ENCODE measurements at places on chromosomes 11 and 22.

DNA sequence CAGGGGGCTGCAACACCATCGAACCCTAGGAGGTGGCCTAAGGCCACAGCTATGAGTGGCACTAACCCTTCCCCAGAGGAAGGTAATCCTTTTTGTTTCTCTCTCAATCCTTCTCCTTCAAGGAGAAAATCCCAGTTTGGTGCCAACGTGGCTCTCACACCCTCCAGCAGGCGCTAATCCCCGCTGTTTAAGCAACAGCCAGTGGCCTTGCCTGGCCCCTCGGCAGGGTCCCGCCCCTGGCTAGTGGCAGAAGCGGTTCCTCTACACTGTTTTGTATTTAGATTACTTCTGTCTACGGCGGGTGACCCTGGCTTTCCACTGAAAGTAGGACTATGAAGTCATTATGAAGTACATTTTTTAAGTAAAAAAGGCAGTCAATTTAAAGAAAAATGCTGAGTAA lies 15.5 kb downstream of the GNAZ start:
- DNase-seq: no peak

GRCh38 chr11:85170184-85170583 lies 457.0 kb downstream of the DLG2 start:
- no peak for DNase-seq

DNA sequence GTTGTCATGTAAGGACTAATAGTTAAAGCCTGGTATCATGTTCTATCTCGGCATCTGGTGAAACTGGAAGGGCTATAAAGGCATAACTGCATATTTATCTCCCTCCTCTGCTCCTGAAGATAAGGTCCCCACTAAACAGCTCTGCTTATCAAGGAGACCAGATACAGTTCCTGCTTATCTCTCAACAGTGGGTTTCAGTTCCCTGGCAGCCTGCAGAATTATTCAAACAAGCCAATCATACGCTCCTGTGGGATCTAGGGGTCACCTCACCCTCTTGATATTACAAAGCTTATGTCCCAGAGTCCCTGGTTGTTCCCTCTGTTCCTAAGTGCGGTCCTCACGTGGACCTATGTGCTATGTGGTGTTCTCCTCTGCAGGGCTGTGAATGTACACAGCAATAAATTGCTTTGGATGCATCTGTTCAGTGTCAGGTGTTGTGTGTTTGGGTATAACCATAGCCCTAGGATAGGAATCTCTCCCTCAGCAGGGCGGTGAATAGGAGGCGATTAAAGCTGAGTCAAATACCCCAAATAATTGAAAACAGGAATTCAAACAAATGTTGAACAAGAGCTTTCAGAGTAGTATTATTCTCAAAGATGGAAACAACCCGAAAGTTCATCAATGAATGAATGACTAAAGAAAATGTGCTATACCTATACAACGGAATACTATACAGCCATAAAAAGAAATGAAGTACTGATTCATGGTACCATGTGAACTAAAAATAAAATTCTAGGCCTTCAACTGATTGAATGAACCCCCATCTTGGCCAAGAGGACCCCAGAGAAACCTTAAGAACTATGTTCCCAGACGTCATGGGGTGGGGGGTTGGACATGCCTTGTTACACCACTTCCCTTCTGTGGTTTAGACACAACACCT lies 3.1 kb upstream of the OOSP4A start:
- DNase-seq: no peak

DNA sequence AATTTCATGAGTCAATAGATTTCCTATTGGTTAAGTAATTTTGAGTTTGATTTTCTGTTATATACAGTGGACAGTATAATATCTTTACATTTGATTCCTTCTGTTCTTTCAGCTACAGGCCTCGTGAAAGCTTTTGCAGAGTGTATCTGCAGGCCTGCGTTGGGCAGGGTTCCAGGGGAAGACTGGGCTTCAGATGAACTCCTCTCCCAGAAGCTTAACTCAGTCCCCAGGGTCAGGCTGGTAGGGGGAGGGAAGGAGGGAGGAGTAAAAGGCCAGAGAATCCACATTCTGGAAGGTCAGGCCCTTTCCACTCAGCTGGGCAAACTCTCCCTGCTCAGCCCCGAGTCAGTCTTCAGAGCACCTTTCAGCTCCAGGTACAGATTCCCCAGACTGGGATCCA lies 100.4 kb upstream of the NECTIN1 start:
- no peak for DNase-seq

DNA sequence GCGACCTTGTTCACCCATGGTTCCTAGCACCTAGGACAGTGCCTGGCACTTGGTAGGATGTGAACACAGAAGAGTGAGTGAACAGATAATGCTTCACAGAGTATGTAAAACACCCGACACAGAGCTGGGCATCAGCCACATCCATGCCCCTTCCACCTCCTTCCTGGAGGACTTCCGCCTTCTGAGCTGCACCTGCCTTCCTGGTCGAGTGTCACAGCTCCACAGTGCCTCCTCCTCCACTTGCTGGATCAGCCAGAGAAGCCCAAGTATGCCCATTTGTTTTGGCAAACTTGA lies 20.1 kb downstream of the PRDM11 start:
- no peak for DNase-seq

DNA sequence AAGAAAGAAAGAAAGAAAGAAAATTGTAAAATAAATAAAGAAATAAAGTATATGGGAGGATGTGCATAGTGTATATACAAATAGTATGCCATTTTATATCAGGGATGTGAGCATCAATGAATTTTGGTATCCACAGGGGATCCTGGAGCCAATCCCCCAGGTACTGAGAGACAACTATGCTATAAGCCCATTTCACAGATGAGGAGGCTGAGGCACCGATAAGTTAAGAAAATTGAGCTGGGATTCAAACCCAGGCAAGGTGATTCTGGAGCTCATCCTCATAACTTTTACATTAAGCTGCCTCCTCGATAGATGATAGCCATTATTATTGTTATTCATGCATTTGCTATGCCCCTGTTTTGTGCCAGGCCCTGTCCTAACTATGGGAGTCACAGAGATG lies 47.0 kb upstream of the ACCSL start:
- no peak for DNase-seq

- no peak for DNase-seq
These were observed 47.3 kb upstream of the CYP2D6 start for GRCh38 chr22:42177891-42178336.

GRCh38 chr11:117547195-117547850 lies 219.7 kb downstream of the CEP164 start:
- DNase-seq: no peak

DNA sequence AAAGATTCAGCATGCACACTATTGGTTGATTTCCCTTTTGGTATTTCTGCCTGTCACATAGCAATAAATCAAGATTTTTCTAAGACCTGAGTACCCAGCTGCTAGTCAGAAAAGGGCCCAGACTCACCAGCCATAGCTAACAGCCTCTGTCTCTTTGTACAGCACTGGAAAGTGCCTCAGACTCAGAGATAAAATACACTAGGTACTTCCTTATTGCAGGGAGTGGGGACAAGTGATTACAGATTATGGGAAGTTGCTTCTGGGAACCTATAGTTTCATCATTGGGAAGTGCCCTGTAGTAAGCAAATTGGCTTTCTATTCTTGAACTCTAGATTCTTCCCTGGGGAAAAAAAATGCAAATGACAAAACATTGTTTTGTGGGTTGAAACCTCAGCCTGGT lies at the start of gene CASP5:
CASP5 (minus strand) TSS at position 166 of the 400 bp plus-strand sequence; CDS start at position 134, 32 bp downstream.
- no peak for DNase-seq

GRCh38 chr22:17717708-17718107 lies 56.6 kb downstream of the BID start:
- no peak for DNase-seq

DNA sequence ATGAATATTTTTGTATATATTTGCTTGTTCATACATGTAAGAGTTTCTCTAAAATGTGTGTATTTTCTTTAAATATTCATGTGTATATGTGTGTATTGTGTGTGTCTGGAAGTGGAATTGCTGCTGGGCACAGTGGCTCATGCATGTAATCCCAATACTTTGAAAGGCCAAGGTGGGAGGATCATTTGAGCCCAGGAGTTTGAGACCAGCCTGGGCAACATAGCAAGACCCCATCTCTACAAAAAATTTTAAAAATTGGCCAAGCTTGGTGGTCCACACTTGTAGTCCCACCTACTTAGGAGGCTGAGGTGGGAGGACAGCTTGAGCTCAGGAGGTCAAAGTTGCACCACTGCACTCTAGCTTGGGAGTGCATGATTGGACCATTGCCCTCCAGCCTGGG lies 4.7 kb upstream of the LGR4 start:
- DNase-seq: no peak

- DNase-seq: no peak
These were observed 5.7 kb downstream of the LRFN4 start for GRCh38 chr11:66862559-66863037.

DNA sequence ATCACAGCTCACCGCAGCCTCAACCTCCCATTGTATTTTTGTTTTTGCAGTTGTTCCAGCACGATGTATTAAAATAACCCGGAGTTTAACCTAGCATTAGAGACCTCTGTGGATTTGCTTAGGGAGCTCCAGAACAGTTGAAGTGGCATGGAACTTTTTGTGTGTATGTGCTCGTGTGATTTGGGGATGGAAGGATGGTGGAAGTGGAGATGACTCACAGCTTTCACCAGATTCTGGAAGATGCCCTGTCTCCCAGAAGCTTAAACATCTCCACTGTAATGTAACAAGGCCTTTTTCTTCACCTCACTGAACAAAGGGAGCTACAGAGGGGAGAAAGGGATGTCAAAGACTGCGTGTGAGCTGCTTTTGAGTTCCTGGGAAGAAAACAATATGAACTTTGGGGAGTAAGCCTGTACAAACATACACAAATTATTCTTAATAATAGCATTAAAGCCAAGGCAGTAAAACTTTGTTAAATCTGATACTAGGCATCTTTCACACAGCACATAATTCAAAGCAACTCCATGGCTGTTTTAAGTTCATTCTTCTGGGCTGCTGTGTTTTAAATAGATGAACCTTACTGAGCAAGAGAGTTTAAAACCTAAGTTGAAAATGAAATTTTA lies 226.4 kb downstream of the ADAMTS15 start:
- DNase-seq: no peak

DNA sequence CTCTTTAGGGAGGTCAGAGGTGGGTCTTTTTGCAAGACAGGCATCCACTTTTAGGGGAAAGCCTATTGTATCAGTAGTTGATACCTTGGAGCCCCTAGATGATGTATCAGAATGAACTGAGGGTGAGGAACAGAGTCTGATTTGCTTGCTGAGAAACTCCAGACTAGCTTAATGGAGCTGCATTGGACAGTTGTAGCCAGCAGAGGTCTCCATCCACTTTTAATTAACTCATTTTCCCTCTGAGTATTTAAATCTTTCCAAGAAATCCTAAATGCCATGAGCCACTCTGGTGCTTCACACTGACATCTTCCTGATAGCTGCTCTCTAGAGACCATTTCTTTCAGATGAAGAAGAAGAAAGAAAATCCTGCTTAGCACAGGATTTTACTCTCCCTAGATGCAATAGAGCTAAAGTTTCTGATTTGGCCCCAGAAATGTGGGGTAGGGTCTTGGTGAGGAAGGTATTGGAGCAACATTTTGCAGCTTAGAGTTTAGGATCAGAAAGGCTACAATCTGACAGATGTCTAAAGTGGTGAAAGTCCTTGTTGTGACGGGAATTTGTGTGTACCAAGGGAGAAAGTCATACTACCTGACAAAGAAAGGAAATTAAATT lies 38.0 kb downstream of the EXT2 start:
- DNase-seq: no peak

DNA sequence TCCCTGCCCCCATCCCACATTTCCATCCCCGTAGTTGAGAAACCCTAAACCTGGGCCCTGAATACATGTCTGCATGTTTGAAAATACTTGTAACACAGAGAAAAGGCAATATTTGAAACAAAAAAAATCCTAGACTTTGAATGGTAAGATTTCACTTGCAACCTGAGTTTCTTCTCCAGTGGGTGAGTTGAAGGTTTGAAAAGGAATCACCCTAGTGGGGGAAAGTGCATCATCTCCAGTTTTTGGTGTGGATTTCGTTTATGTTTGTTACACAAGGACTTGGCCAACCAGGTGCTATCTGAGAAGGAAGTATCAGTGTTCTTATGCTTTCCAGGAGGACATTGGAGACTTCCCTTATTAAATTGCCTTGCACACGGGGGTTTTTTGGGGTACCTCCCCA lies 90.4 kb downstream of the ABTB2 start:
- no peak for DNase-seq

- no peak for DNase-seq
These were observed 66.3 kb downstream of the CDKN1C start for GRCh38 chr11:2819316-2819715.

DNA sequence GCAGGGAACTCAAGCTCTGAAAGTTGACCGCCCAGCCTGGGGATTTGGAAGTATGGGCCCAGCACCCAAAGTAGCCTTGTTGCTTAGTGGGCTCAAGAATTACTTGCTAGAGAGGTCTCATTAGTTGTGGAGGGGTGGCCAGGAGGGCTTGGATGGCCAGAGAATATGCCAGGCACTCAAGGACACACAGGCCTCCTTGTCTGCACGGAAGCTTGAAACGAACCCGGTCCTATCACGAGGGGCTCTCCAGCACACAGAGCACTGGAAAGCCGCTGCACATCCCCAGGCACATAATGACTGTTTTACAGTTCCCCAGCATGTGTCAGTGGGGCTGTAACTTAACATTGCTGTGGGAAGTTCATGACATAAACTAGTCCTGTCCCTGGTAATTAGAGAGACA lies 55.9 kb downstream of the NAT10 start:
- DNase-seq: no peak

DNA sequence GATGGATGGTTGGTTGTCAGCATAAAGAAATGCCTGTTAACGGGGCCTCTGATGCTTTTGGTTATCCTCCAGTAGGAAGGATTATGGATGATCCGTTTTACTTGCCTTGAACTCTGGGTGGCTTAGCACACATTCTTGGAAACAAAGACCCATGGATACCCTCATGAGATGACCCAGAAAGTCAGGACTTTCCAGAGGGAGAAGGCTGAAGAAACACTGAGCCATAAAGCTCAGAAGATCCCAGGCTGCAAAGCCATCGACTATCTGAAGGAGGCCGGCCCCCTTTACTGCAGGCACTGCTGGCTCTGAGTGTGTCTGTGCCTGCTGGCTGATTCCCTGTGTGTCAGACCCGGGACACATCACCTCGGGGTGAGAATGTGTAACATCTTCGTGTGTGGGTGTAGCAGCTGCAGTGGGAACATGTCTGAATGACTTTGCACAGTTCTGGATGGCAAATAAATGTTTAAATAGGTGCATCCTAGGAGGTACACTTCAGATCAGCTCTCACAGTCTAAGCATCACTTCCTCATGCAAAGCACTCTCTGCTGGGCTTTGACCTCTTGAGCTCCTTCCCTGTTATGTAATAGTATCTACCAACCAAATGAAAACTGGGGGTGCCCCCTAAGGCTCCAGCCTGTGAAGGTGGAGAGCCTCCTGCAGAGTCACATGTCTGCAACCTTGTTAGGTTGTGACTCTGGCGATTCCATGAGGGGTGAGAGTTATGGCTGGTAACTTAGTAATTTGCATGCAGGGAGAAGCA lies 1084.9 kb downstream of the TBC1D22A start:
- no peak for DNase-seq
